ENCODE measurements at places on chromosomes 12 and 14.

DNA sequence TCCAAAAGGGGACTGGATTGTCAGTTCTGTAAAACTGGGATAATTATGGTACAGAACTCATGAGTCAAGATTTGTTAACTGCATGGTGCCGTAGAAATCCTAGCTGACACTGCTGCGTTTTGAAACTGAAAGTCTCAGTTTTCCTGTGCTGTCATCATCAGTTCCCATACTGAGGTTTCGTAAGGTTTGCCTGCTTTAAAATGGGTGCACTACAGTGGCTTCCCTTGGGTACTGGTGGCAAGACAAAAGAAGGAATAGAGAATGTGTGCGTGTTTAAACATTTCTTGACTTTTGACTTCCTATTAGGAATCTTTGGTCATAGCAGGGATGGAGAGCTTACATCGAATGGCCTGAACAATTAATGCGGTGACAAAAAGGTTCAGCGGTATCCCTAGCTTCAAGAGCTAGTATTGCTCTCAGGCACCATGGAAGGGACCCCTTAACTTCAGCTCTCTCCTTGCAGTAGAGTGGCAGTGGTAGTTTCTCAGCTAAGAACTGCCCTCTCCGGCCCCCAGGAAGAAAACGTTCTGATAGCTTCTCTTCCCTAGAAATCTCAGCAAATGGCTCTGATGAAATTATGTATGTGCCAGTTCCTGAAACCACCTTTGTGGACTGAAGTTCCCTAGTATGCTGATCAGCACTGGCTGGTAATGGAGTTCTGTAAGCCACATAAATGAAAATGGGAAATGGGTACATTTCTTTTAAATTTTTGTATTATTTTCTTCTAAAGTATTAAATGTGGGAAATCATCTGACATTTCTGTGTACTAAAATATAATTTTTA, 28.9 kb downstream of the ANO6 start:
- DNase-seq = no peak

DNA sequence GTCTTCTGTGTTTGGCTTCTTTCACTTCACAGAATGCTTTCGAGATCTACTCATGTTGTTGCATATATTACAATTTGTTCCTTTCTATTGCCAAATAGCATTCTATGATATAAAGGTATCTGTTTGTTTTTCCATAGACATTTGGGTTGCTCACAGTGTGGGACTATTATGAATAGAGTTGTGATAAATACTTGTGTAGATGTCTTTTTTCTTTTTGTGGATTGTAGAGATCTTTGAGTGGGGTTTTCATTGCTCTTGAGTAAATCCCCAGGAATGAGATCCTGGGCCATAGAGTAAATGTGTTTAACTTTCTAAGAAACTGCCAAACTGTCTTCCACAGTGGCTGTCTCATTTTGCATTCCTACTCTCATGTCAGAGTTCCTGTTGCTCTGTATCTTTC, 24.9 kb upstream of the CEBPE start:
- no peak for DNase-seq

- DNase-seq = no peak
Observed at GRCh38 chr12:105998561-105998960, 140.2 kb downstream of the NUAK1 start.

DNA sequence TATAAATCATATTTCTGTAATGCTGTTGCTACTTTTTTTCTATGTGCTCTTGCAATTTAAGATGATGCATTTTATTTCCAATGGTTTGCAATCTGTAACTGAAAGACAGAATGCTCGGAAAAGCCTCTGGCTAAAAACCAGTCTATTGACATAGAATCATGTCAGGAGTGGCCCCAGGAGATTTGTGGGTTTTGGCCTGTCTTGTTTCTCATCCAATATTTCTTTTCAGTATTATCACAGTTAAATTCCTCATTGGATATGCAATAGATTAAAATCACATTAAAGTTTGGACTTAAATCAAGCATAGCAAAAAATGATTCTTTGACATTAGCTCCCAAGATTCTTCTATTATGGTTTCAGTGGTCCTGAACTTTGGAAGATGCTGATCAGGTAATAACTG, 19.1 kb upstream of the SLC38A2 start:
- DNase-seq = no peak

GRCh38 chr12:9971181-9971580, at the start of gene CLEC12A:
CLEC12A (plus strand) TSS chr12:9971409; CDS start chr12:9971597, 188 bp downstream.
- no peak for DNase-seq

DNA sequence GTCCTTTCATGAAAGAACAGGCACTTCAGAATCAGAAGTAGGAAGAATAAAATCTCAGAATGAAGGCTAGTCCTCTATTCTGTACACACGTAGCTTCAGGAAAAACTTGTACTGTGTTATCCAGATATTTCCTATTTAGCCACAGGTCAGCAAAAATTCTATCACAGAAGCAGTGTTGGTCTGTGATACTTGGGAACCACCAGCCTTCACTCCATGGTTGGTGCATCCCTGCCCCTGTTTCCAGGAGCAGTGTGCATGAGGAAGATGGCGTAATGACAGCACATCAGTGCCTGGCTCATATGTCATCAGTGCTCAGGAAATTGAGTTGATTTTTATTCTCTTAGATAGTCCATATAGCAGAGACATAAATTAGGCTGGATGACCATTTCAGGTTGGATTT, 87.7 kb downstream of the SAMD4A start:
- DNase-seq = no peak

DNA sequence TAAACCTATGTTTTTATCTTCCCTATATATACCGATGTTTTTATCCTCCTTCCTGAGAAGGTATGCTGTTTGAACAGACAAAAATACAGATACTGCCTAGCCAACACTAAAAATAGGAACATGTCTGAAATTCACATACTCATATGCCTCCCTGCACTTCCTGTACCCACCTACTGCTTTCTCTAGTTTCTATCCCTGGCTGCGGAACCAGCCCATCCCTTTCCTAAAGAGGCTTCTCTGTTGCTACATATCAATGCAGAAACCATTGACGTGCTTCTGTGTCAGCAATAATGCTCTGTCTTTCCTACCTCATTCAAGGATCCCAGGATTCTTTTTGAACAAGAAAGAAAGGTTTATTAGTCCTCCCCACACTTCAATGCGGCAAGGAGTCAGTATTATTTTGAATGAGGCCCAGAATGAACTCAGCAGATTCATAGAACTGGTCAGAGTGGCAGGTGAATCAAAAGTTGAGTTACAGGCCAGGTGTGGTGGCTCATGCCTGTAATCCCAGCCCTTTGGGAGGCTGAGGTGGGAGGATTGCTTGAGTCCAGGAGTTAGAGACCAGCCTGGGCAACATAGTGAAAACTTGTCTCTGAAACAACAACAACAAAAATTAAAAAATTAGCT, 67.8 kb upstream of the NAP1L1 start:
- no peak for DNase-seq

DNA sequence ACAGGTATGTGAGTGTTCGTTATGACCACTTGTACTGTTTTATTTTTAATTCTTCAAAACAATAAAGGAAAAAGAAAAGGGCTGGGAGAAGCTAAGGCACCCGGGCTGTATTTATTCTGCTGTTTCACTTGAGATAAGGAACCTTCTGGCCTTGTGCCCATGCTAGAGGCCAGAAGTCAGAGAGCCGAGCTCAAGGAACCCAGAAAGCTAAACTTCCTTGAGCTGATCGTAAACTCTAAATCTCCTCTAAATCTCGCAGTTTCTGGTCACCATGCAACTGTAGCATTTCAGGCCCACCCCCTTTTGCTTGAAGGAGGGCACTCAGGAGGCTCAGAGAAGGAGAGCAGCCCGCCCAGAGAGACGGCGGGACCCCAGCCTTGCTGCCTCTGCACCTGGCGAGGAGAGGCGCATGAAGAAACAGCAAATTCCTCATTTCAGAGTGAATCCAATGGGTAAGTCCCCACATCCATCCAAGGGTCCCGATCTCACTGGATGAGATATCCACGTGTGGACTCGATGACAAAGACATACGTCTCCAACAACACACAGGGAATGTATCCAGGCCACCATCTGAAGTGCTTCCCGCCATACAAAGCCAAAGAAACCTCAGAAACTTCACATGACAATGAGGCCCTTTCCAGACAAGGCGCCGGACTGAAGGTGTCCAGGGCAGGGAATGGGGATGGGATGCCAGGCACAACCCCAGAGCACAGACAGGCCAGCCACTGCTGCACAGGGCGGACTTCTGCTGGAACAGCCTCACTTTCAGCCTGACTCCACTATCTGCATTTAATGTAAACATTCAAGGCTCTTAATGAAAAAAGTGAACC, 14.6 kb downstream of the CCDC88C start:
- no peak for DNase-seq

DNA sequence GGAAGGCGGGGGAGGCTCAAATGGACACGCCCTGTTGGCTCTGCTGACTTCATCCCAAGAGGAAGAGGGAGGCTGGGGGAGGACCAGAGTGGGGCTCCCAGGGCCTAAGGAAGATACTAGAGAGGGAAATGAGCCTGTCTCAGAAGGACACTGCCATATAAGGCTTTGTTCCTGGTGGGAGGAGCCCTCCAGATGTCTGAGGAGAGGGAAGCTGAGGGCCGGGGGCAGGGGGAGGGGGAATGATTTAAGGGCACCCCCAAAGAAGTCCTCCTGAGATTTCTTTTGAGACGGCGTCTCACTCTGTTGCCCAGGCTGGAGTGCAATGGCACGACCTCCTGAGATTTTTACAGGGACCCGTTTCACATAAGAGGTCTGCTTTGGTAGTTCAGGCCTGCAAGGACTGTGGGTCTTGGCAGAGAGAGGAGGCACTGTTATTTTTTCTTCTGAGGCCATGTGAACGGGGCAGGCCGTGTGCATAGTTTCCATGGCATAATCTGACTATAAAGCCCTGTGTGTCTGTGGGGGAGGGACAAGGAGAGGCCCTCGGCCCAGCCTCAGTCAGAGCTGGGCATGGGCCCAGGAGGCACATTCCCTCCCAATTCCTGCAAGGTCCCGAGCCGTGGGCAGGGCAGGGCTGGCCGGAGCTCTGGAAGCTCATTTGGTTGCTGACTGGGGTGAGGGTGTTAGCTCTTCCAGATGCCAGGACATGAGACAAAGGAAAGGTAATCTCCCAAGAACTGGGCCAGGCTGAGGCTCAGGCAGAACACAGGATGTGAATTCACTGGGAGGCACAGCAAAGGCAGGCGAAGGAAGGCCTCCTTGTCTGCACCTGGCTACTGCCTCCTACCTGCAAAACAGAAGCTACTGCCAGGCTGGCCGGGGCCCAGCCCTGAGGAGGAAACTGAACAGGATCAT, 22.2 kb upstream of the PLEKHG3 start:
- no peak for DNase-seq

DNA sequence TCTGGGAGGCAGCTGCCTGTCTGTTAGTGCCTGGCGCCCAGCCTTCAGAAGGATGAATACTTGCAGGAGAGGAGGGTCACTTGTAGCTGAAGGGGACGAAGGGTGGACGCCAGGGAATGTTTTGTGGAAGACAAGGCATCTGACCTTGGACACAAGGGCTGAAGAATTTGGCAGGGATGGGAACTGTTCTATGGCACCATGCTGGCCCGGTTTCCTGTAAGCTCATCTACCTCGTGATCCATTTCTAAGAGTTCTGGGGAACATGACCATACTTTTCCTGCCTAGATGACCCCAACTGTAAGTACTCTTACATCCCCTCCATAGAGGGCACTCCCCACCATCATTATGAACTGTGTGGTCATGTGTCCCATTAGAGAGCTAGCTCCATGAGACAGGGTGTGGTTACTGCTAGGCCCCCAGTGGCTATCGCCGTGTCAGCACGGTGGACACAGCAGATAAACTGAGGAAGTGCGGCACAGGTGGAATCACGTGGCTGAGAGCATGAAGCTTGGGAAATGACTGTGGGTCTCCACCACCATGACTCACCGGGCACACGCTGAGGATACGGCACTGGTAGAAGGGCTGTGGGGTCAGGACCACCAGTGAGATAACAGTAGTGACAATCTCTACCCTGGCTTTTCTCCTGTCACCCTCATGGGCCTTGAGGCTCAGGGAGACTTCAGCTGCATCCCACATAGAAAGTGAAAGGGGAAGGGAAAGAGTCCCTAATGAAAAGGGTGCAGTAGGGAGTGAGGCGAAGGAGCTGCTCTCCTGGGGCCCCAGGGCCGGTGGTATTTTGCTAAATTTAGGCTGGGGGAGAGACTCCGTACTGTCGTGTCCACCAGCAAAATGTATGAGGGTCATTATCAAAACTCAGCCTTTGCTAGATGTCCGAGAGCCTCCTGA, 252.6 kb downstream of the FOXN3 start:
- no peak for DNase-seq

GRCh38 chr12:127293507-127294310, 973.3 kb upstream of the TMEM132C start:
- DNase-seq = peak; percentile 8

DNA sequence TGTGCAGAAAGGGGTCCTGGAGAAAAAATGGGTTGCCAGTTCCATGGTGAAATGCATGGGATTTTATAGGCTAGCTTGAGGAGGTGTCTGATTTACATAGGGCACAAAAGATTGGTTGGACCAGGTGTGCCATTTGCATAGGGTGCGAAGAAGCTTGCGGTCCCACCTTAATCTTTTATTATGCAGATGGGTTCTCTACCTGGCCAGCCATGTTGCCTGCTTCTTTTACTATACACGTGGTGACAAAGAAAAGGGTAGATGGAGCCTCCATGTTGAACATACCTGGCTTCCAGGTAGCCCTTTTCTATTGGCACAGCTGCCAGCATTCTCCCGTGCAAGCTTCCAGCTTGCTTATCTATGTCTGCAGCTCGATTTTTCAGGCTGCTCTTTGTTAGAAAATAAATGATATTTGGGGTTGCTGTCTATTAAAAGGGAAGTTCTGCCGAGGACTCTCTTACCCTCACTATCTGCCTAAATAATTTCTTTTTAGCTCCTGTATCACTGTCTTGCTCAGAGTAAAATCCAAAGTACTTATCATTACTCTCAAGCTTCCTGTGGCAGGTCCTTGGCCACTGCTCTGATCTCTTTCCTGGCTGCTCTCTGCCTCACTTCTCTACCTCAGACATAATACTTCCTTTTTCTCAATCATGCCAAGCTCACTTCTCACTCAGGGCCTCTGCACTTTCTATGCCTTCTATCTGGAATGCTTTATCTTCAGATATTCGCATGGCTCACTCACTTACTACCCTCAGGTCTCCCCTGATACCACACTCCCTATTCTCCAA, 216.0 kb upstream of the DAAM1 start:
- no peak for DNase-seq

GRCh38 chr14:59755409-59756135, 115.0 kb downstream of the RTN1 start:
- DNase-seq = no peak

- no peak for DNase-seq
Observed at GRCh38 chr12:76284816-76285750, 63.1 kb downstream of the BBS10 start.
